ENCODE measurements at places on chromosomes 11 and 22. TPM values are rescaled to one million over a fixed set of nuclear protein-coding genes. Genes with fewer than 3 reads are reported as not detected.

Gene MAML2
- 19.2 TPM for total RNA-seq

Gene PTPRCAP
- 0.36 TPM for total RNA-seq

Gene IZUMO1R
- total RNA-seq = not detected

Gene SLC17A6
- not detected for total RNA-seq

Gene PLAAT4
- total RNA-seq = 26.1 TPM

Gene CNTF
- total RNA-seq = 1.8 TPM

Gene SCARF2
- 23.9 TPM for total RNA-seq

Gene CSRP3
- not detected for total RNA-seq

Gene SHANK2
- 3.5 TPM for total RNA-seq

Gene SUSD2
- 0.72 TPM for total RNA-seq

Gene CHRM1
- not detected for total RNA-seq

Gene ROBO4
- total RNA-seq = 0.59 TPM

Gene OR51B2
- total RNA-seq = not detected

Gene CRY2
- 21.8 TPM for total RNA-seq

Gene IFITM10
- 18.1 TPM for total RNA-seq

Gene MYOD1
- total RNA-seq = not detected

Gene MUC5B
- not detected for total RNA-seq

Gene POTEH
- total RNA-seq = under 0.01 TPM

Gene MUC2
- not detected for total RNA-seq

Gene C22orf42
- not detected for total RNA-seq

Gene ANO5
- 0.59 TPM for total RNA-seq

Gene NPAS4
- total RNA-seq = 0.36 TPM

Gene MAPK8IP2
- total RNA-seq = 0.36 TPM

Gene TBX10
- not detected for total RNA-seq

Gene TBCEL
- total RNA-seq = 41.6 TPM

Gene MS4A12
- not detected for total RNA-seq

Gene RAPSN
- total RNA-seq = 0.29 TPM

Gene OR4C12
- not detected for total RNA-seq

Gene PPME1
- total RNA-seq = 18.5 TPM

Gene MS4A3
- total RNA-seq = not detected

Gene IL17REL
- total RNA-seq = not detected

Gene TRIM29
- under 0.01 TPM for total RNA-seq

Gene CSNK2A3
- total RNA-seq = 2.1 TPM

Gene HORMAD2
- total RNA-seq = under 0.01 TPM

Gene PANX2
- 0.29 TPM for total RNA-seq

Gene PLAAT3
- total RNA-seq = 34.4 TPM

Gene MPPED2
- 1.2 TPM for total RNA-seq

Gene DENND6B
- total RNA-seq = 6.5 TPM

Gene CPT1A
- 29.3 TPM for total RNA-seq

Gene SLC5A4
- not detected for total RNA-seq

Gene SYT13
- under 0.01 TPM for total RNA-seq

Gene KRTAP5-10
- total RNA-seq = 0.36 TPM

Gene CCDC81
- total RNA-seq = 0.36 TPM

Gene VSIG2
- not detected for total RNA-seq

Gene THRSP
- not detected for total RNA-seq

Gene APOA5
- total RNA-seq = not detected

Gene MS4A8
- not detected for total RNA-seq

Gene TRIM49
- not detected for total RNA-seq
